SW 1271 (cell line): ENCODE measurements at places on chromosomes 6 and 20.

DNA sequence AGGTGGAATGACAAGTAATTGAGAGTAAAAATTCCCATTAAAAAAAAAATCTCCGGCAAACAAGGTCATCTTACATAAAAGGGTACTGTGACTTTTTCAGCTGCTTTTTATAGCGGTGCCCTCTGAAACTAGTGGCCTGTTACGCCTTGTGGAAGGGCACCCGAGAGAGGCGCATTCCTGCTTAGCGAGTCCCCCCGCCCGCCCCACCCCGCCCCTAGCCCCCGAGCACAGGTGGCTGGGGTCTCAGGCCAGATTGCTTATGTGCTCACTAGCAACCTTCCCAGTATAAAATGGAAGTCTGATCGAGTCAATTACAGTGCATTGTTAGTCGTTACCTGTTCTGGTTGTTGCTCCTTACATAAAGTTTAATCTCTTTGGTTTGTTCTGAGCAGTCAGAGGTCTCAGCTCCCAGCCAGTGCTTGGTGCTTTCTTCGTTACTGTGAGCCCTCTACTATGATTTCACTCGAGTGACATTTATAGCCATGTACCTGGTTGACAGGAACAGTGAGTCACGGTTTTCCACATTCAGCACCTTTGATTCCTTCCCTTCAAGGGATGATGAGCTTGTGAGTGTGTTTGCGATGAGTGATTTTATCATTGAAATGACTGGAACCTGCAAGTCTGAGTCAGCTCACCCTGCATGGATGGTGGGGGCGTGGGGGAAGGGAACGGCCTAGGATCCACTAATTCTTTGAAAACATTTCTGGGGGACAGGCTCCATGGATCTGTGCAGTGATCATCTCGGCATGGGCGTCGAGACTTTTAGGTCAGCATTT is 47.6 kb downstream of the ZDHHC14 start:
- no peak for DNase-seq

DNA sequence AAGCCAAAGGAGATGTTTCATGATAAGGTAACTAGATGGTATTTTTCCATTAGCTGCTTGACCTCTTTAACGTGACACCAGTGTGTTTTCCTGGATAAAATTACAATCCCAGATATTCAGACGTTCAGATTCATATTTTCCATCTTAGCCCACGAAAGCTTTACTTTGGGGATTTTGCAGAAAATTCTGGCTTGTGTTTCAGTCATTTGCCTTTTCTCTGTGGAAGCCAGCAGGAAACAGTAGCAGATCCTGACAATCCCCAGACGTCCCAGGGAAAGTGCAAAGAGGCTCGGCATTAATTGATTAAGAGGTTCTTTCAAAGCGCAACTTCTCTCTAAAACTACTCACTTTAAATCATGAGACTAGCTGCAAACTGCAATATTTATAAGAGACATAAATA is 243.6 kb downstream of the UST start:
- no peak for DNase-seq

GRCh38 chr6:157755032-157755745 is 67.9 kb upstream of the SNX9 start:
- DNase-seq: no peak

DNA sequence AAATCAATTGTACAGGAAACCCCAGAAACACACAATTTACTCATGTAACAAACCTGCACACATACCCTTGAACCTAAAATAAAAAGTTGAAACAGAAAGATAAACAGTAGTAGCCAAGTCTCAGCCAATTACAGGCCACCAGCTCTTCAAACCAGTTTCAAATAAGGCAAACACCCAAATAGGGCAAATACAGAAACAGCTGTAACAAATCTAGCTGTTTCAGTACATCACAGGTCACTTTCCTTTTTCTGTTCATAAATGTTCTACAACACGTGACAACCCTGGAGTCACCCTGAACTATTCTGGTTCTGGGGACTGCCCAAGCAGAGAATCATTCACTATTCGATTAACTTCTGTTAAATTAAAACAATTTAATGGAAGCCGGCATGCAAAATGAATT is 329.0 kb downstream of the GJA1 start:
- no peak for DNase-seq

DNA sequence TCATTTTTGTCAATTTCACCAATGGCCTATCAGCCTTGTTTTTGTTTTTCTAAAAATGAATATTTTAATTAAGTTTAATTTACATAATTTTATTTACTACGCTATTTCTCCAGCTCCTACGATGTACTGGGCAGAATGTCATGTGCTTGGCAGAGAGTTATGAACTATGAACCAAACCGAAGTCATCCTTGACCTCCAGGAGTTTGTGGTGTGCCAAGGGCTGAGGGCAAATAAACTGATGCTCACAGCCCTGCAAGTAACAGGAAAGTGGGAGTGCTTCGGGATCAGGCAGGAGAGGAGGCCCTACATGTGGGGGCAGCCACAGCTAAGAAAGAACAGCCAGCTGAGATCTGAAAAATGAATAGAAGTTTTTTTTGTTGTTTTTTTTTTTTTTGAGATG is 38.6 kb downstream of the ZNF217 start:
- no peak for DNase-seq

DNA sequence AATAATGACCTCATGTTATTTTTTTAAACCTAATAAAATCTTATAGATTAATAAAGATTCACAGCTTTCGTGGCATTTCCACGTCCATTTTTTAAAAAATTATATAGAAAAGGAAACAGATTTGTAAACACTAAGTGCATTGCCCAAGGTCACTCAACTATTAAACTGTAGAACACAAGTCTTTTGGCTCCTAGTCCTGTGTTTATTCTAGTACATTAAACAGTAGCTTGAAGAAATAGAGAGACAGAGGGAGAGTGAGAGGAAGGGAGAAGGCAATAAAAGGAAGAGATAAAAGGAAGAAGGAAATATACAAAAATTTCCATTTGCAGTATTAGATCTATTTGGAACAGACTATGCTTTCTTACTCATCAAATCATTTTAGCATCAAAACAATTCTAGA is 586.7 kb upstream of the CITED2 start:
- no peak for DNase-seq

DNA sequence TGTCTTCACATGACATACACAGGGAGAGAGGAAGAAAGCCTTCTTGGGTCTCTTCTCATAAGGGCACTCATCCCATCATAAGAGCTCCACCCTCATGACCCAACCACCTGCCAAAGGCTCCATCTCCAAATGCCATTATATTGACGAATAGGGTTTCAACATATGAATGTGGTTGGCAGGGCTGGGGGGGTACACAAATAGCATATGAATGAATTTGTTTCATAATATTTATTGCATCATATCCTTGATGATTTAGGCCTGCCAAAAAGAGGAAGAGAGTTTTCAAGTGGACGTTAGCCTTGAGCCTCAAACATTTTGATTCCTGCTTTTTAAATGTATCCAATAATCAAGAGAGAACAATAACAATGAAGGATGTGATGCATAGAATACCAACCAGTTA is 26.2 kb upstream of the OPRM1 start:
- DNase-seq: no peak

GRCh38 chr6:154440022-154440421 is 70.5 kb downstream of the CNKSR3 start:
- DNase-seq: no peak

GRCh38 chr6:97141756-97142155 is 141.3 kb downstream of the MMS22L start:
- DNase-seq: no peak

DNA sequence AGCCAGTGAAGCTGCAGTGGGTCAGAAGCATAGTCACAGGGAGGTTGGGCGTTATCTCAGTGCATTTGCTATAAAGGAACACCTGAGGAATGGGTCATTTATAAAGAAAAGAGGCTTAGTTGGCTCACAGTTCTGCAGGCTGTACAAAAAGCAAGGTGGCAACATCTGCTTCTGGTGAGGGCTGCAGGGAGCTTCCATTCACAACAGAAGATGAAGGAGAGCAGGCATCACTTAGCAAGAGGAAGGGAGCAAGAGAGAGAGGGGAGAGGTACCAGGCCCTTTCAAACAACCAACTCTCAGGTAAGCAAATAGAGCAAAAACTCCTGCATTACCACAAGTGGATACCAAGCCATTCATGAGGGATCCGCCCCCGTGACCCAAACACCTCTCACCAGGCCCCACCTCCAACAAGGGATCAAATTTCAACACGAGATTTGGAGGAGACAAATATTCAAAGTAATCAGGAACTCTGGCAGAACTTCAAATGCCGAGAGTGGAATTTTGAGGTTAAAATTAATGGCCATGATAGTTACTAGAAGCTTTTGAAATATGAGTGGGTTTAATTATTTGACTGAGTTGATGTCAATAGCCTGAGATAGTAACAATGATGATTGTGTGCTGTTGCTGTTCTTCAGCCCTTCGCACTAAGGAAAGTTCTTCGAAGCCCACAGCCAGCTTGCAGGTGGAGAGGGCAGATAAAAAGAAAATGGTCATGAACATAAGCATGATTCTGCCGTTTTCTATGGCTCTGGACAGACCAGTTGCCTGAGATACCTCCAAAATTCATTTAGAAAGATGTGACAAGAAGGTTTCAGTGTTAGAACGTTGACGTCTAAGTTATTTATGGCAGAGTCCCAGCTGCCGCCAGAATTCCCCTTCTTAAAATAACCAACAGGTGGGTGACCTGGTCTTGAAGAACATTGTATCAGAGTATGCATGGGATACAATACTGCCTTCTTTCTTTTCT is 55.3 kb upstream of the ADTRP start:
- DNase-seq: no peak

GRCh38 chr6:33323623-33323948 is 6.0 kb upstream of the ZBTB22 start:
- no peak for DNase-seq

DNA sequence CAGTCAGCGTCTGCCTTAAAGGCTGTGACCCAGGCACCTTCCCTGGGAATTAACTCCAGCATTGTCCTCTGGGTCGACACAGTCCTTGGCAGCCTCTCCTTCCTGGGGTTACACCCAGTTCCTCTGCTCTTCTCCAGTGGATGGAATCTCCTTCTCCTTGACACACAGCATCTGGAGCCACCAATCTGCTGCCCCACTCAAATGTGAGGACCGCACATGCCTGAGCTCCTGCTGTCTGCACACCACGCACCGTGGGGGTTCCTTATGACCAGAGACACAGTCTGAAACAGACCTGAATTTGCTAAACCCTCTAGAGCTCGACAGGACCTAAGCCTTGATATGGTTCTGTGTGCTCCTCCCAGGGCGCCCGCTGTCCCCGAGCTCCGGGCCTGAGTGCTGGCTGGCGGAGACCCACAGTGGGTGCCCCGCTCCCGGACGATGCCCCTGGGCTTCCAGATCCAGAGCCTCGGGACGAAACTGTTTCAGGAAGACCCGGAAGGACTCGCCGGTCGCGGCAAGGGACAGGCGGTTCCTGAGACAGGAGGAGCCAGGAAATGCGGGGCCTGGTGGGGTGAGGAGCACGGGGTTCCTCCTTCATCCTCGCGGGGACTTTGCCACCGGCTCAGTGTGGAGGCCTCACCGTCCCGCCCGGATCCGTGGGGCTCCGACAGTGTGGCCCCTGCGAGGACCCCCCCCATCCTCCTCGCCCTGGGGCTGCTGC is 2.5 kb upstream of the RAET1G start:
- no peak for DNase-seq

DNA sequence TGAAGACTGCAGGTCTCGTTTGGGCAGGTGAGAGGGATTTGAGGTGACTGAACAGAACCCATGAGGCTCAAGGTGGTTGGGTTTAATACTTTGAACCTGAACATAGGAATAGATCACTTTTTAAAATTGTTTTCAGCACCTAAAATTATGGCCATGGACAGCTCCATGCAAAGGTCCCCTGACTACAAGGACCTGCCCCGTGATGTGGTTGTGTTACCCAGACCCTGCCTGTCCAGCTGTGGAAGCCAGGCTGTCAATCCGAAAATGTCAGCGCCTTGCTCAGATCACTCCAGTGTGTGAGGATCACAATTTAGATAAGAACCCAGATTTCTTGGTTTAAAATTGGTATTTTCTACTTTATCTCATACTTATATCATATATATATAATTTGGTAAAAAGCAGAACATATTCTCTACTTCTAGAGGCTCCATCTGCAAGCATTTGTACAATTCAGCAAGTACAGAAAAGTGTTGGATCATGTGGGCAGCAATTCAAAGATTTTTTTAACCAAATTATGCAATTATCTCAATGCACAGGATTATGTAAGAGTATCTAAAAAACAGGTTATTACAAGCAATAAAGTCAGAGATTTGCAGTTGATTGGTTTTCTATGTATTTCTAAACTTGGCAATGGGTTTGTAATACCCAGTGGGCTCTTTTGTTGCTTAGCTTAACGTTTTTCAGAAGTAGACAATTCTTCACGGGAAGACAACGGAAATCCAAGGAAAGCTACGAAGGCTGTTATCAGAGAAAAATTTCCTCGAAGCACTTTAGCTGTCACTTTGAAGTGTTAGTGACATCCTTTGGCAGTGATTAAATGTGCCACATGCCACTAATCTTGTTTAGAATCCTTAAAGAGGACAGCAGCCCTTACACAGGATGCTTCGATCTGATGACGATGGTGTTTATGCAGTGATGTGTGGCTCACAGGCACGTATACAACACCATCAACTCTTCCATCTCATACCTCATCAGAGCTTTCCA is 24.1 kb upstream of the RPS6KA2 start:
- no peak for DNase-seq

GRCh38 chr20:40464731-40465208 is 224.3 kb downstream of the MAFB start:
- no peak for DNase-seq

GRCh38 chr6:13474360-13474759 is 13.0 kb downstream of the GFOD1 start:
- DNase-seq: no peak

- no peak for DNase-seq
Observed at GRCh38 chr6:34556493-34556892, 364 bp upstream of the SPDEF start.

DNA sequence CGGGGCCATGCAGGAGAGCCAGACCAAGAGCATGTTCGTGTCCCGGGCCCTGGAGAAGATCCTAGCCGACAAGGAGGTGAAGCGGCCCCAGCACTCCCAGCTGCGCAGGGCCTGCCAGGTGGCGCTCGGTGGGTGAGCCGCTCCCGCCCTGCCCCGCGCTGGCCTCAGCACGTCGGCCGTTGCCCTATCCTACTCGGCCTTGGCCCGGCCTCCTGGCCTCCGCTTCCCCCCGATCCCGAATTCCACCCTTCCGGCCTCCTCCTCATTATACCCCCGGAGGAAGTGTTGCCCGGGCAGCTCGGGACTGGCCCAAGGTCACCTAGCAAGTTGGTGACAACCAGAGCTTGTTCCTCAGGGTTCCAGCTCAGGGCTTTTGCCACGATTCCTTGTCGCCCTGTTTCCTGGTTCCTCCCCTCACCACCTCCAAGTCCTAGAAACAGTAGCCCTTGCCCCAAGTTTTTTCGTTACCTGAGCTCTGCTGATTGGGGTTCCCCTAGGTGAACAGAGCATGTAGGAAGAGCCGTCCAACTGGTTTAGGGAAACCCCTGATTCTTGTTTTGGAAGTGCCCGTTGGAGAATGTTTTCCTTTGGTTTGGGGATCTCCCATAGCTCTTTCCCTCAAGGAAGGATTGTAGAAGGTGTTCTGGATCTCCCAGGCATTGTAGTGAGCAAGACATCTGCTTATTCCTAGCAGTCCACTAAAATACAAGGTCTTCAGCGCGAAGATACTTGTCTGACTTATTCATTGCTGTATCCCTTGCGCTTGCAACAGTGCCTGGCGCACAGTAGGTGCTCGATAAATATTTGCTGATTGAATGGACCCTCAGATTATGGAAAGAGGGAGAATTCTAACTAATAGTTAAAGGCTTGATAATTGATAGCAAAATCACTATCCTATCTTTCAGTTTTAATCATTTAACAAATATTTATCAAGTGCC is 641 bp downstream of the ARFGEF2 start:
- peak; percentile 62 for DNase-seq

GRCh38 chr6:63346217-63346835 is 26.5 kb upstream of the LGSN start:
- no peak for DNase-seq
